Lung (tissue), 17 donors: ENCODE measurements at places on chromosomes 12 and 14. TPM values are rescaled to one million over a fixed set of nuclear protein-coding genes. Genes with fewer than 3 reads are reported as not detected.

GRCh38 chr14:58809520-58809919, 171.8 kb downstream of the DACT1 start:
- DNase-seq, result no peak

DNA sequence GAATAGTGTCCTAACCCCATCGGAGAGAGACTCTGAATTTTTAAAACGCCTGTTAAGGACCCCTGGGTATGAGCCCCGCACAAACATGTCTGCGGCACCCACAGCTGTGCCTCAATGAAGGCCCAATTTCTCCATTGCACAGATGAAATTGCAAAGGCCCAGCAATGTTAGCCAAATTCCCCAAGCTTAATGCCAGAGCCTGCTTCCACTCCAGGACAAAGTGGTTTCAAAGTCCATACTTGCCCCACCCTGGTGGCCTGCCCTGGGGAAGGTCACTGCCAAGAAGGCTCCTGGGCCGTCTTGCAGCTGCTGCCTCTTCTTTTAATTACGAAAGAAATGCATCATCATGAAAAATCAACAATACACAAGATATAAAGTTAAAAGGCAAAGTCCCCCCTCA, 1179.7 kb downstream of the VRK1 start:
- DNase-seq, result no peak

SRRM4 gene
- 0.03 TPM for total RNA-seq

ADAM21 gene
- 0.17 TPM for total RNA-seq

DNA sequence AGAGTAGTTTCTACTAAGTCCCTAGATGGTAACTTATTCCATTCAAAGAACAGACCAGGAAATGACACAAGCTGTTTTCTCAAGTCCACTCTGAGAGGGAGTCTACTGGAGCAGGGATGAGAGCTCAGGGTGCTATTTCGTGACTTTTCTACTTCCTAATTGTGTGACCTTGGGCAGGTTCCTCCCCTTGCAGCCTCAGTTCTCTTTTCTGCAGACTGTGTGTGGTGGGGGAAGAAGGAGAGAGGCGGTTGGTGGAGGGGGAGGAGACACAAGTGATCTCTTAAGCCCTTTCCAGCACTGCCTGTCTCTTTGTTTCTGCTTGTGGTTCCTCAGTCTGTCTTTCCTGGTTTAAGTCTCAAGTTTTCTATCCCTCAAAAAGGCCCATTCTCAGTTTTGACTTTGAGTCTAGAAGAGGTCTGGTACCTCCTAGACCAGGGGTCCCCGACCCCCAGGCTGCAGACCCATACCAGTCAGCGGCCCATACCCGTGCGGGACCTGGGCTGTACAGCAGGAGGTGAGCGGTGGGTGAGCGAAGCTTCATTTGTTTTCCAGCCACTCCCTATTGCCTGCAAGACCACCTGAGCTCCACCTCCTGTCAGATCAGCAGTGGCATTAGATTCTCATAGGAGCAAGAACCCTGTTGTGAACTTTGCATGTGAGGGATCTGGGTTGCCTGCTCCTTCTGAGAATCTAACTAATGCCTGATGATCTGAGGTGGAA, 10.7 kb downstream of the FGF6 start:
- DNase-seq, result no peak

EID3 gene
- 16.6 TPM for total RNA-seq

DNA sequence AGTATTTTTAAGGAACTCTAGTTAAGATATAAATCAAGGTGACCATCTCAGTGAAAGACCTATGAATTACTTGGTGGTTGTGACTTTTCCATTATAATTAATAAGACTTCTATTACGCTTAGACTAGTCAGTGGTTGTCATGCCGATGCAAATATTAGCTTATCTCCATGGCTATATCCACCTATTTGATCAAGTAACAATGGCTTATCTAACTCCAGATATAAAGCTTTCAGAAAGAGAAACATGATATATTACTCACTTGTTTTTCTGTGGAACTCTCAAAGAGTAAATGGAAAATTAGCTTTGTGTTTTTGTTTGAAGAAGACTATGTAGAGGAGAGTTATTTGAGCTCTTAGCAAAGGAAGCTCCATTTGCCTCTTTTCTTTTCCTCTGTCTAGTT, 323.8 kb upstream of the DCN start:
- DNase-seq, result no peak
